ENCODE measurements at places on chromosomes 2 and 18.

- DNase-seq = peak; percentile 83
Observed at GRCh38 chr2:144183727-144184126, 336.2 kb downstream of the ZEB2 start.

GRCh38 chr2:4827836-4828235, 864.3 kb upstream of the SOX11 start:
- DNase-seq = no peak

- DNase-seq = no peak
Observed at GRCh38 chr2:120566331-120567035, 169.2 kb upstream of the GLI2 start.

GRCh38 chr2:26770986-26771586, 7.0 kb downstream of the SLC35F6 start:
- peak; percentile 81 for DNase-seq

DNA sequence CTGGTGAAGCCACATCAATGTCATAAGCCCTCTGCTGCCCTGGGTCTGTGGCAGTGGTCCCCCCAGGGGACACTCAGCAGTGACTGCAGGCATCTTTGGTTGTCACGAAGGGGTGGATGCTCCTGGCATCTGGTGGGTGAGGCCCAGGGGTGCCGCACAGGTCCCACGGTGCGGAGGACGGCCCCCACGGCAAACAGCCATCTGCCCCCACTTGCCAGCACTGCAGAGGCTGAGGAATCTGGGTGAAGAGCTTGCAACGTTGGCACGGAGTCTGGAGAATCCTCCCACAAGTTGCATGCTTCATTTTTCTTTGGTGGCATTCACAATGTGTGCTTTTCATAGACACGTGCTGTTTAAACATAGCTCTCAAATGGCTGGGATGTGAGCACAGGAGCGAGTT, 105.1 kb upstream of the PXDN start:
- no peak for DNase-seq

GRCh38 chr2:177629357-177630024, 236.9 kb downstream of the AGPS start:
- no peak for DNase-seq

- DNase-seq = no peak
Observed at GRCh38 chr2:59314031-59314766, 1073.1 kb upstream of the FANCL start.

DNA sequence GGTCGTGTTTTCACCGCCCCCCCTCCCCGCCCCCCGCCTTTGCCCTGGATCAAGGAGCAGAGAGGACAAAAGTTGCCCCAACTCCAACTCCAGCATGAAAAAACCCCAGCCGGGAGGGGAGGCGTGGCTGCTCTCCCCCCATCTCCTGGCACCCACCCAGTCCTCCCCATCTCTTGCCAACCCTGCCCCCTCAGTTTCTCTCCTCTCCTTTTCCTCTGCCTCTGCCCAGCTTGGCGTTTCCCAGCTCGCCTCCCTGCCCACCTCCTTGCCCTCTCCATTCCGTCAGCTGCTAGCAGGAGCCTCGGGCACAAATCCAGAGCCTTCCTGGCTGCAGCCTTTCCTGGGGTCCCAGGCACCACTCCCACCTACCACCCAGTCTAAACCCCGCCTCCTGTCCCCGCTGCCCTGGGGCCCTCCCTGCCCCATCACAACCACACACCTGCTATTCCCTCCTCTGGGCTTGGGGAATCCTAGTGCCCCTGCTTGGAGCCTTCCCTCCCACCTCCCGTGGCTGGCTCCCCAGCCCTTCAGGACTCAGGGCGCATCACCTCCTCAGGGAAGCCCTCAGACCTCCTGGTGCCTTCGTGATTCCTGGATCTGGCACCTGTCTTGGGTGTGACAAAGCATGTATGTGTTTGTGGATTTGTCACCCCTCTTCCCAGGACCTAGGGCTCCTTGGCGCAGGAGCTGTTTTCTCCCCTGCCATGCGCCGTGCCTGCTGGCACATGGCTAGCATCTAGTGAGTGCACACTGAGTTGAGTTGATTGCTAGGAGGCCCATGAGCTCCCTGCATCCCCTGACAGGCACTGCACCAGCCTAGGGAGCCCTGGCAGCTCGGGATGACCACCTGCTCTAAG, 209.1 kb downstream of the TFCP2L1 start:
- no peak for DNase-seq

DNA sequence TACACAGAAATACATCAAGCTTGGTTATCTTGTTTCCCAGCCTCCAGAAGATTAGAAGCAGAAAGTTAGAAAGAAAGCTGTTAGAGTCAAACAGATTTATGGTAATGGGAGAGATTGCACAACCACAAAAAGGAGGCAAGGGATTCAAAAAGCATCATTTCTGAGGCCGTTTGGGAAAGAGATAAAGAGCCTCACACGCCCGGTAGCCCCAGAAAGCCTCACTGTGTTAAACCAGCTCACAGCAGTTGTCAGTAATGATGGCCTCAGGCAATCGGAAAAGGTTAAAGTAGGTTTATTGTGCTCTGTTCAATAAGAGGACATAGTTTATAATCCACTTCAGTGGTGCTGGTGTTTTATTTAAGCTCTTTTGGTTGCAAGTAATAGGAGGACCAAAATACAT, 111.3 kb downstream of the DCC start:
- DNase-seq = no peak

DNA sequence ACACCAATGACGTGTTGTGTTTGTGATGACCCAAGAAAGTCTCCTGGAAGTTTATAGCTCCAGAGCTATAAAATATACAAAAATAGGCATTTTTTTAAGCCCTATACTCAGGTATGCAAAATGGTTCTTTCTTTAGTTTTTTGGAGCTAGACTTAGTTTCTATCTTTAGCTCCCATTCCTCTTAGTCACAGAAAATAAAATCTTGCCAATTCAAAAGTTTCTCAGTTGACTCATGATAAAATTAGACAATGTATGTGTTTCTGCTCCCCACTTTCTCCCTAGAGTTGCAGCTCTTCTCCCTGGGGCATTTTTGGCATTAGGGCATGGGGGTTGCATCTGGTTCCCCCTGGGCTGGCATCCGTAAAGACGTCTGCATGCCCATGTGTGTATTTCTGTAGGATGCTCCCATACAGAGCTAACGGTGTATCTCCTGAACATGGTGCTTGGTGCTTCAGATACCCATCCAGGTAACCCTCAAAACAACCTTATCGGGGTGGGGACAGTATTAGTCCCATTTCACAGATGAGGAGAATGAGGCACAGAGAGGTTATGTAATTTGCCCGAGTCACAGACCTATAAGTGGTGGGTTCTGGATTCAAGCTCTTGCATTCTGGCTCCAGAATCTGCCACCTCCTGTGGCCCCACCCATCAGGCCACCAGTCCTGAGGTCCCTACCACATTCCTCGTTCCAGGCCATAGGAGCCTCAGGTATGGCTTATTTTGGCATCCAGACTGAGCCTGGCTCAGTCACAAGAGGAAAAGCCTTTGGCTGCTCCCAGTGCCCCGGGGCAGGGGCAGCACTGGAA, 43.1 kb upstream of the ASAP2 start:
- DNase-seq = peak; percentile 48

DNA sequence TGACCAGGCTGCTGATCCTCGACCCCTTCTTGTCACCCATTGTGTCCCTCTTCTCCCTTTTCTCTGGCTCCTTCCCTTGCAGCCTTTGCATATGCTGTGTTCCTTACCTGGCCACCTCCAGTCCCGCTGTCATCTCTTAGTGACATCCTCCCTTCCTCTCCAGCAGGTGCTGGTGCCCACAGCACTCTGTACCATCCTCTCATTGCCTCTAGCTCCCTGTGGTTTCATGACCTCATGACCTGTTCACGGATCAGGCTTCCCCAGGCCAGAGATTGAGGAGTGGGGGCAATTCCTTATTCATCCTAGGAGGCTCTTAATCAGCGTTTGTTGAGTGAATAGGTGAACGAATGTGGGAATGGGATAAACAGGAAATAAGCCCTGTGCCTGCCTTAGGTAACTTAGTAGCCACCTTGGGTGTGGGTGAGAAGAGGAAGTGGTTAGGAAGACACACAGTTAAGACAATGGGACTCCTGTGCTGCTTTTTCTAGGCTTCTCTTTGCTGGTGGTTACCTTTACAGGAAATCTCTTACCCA, 35.5 kb downstream of the ITGA6 start:
- no peak for DNase-seq

GRCh38 chr18:3879836-3880120, 429.8 kb downstream of the TGIF1 start:
- no peak for DNase-seq

GRCh38 chr2:155424518-155424917, 726.0 kb downstream of the KCNJ3 start:
- no peak for DNase-seq

GRCh38 chr18:9969247-9969646, 55.4 kb downstream of the VAPA start:
- no peak for DNase-seq

DNA sequence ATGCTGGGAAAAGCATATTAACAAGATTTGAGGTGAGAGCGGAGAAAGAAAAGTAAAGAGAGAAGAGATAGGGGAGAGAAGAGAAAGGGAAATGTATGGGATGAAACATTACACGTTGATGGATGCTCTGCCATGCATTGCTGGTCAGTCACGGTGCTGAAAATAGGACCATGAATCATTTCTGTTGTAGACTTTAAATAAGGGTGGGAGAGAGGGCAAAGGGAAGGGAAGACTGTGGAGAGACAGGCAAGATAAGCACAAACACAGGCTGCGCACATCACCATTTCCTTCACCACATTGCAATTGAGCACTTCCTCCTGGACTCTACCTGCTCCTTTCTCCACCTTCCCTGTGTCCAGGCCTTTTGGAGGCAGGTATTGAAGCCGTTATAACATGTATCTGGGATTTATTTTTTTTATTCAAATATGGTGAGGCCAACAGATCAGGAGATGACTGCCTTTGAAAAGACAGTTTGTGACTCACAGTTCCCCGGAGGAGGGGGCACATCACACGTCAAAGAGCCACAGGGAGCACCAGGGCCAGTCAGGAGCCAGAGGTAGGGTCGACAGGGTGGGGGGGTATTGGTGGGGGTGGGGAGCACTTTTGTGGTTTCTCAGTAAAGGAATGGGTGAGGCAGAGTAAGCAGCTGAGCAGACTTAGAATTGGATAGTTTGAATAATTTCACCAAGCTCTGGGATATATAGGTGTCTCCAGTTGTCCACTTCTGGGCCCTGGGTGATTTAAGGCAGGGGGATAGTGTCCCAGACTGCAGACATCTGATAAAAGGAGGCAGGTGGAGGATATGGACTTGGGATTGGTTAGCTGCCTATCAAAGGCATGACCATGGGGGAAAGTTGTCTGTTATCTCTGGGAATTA, 372.8 kb upstream of the ST6GAL2 start:
- DNase-seq = no peak

DNA sequence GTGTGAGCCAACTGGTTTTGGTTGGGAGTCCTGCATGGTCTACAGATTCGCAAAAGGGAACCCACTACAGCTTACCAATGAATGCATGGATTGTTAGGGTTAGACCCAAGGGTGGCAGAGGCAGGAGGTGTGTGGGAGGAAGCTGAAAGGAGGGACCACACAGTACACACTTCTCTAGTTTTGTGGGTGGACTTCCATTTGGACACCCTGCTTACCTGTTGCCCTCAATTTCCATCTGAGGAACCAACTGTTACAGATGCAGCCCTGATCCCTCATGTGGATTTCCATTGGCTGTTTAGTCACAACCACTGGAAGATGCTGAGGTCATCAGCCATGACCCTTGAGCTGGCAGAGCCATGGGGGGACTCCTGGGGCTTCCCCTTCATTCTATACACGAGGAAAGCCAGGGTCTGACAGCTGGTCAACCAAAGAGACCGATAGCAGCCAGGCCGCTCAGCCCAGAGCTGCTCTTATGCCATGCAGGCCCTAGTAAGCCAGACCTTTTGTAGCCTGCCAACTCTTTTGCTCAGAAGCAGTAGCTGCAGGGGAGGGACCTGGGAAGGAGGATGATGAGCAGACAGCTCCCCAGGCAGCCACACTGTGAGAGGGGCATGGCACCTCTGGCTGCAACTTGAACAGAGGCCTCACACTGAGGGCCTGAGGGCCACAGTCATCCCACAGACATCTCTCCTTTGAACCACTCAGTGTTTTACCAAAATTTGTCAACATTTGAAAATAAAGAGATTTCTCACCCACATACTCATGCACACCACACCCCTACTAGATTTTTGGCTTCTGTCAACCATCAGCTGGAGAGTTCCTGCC, 162.1 kb downstream of the SETBP1 start:
- no peak for DNase-seq

DNA sequence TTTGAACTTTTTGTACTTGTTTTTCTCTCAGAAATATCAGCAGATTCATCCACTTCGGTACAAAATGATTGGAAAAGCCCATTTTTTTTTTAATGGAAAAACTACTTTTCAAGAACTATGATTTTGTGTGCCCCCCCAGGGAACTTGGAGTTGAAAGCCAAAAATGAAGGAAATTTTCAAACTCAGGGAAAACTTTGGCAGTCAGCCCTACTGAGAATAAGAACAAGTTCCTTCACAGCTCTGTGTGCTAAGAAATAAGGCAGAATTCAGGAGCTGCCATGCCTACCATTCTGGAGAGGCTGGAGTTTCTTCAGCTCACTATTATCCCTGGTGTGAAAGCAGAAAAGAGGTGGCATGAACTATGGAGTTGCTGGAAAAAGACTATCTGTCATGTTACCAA, 226.0 kb upstream of the SLC35G4 start:
- no peak for DNase-seq

GRCh38 chr2:230097424-230097823, 28.7 kb upstream of the SLC16A14 start:
- no peak for DNase-seq

DNA sequence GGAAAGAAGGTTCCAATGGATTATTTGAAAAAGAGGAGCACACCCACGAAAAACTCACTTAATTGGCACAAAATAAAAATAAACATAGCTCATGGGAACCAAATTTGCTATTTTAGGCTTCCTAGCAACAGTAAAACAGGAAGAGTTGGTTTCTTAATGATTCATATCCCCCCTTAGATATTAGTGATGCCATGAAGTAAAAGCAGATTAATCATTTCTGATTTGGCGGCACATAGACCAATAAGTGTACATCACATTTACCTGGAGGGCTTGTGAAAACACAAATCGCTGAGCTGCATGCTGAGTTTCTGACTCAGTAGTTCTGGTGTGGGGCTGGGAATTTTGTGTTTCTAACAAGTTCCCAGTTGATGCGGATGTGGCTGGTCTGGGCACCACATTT, 260.4 kb downstream of the SLC4A3 start:
- no peak for DNase-seq

DNA sequence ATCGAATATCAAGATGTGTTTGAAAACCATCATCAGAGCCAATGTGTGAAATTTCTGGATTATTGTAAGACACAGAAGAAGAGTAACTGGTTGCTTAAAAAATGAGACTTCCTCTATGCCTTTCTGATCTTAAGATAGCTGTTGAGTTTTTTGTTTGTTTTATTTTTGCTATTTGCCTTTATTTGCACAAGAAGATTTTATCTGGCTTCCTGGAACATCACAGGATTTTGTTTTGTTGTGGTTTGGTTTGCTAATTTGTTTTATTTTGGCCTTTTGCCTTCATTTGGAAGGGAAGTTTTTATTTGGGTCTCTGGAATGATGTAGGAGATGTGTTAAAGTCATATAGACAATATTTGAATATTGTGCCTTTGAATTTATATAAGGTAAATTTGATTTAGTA, 3.9 kb upstream of the CYTIP start:
- DNase-seq = no peak

GRCh38 chr2:85733121-85733960, 20.4 kb upstream of the ATOH8 start:
- DNase-seq = no peak

- DNase-seq = no peak
Observed at GRCh38 chr2:42954227-42954962, 162.0 kb upstream of the HAAO start.

GRCh38 chr2:110946902-110947301, 173.8 kb upstream of the BCL2L11 start:
- DNase-seq = no peak

- DNase-seq = no peak
Observed at GRCh38 chr18:48328473-48329210, 80.5 kb downstream of the ZBTB7C start.

- peak; percentile 40 for DNase-seq
Observed at GRCh38 chr2:222568865-222569264, 87.0 kb downstream of the FARSB start.

Measured in GM04504 (cell line).